ENCODE measurements at places on chromosomes 11 and 22.
A peak's percentile ranks its signal among the peaks of the same experiment; 100 is the strongest.

DNA sequence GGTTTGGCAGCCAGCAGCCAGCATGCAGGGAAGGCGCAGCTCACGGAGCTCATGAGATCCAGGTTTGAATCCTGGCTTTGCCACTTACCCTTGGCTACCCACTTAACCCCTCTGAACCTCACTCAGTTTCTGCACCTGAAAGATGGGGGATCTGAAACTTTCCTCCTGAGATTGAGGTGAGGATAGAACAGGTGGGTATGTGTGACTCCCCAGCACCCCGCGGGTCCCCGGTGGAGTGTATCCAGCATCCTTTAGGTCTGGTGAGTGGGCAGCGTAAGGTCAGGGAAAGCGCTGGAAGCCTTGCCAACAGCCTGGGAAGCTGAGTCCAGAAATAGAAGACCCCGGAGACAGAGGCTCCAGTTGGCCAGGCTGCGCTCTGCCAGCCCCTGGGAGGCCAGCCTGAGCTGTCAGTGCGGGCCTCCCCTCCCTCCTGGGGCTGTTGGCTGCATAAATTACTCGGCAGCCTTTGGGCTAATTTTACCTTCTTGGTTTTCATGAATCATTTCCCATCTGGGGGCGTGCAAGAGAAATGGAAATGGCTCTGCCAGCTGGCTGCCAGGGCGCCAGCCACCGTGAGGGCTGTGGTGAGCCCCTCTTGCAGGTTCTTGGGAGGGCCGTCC, 17.6 kb downstream of the PRDM11 start:
- no peak for DNase-seq

GRCh38 chr11:2741377-2742131, 41.8 kb upstream of the KCNQ1OT1 start:
- DNase-seq = peak; percentile 30

GRCh38 chr11:59802639-59803176, 7.9 kb downstream of the MRPL16 start:
- peak; percentile 41 for DNase-seq

DNA sequence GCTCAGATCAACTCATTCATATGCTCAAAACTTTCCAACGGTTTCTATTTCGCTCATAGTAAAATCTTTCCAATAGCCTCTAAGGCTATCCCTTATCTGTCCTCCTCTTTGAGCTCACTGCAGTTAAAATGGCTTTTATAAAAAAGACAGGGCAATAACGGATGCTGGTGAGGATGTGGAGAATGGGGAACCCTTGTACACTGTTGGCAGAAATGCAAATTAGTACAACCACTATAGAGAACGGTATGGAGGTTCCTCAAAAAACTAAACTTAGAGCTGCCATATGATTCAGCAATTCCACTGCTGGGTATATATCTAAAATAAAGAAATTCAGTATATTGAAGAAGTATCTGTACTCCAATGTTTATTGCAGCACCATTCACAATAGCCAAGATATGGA, 345.6 kb downstream of the DLG2 start:
- no peak for DNase-seq

GRCh38 chr11:31601635-31602282, 92.2 kb downstream of the ELP4 start:
- no peak for DNase-seq

- DNase-seq = no peak
Observed at GRCh38 chr11:58830673-58831301, 13.7 kb downstream of the GLYATL2 start.

GRCh38 chr11:69484427-69485259, 3.2 kb downstream of the LINC01488 start:
- DNase-seq = no peak

GRCh38 chr22:50010676-50011446, 1.7 kb downstream of the IL17REL start:
- no peak for DNase-seq

GRCh38 chr11:133164986-133165385, 367.3 kb downstream of the OPCML start:
- no peak for DNase-seq

DNA sequence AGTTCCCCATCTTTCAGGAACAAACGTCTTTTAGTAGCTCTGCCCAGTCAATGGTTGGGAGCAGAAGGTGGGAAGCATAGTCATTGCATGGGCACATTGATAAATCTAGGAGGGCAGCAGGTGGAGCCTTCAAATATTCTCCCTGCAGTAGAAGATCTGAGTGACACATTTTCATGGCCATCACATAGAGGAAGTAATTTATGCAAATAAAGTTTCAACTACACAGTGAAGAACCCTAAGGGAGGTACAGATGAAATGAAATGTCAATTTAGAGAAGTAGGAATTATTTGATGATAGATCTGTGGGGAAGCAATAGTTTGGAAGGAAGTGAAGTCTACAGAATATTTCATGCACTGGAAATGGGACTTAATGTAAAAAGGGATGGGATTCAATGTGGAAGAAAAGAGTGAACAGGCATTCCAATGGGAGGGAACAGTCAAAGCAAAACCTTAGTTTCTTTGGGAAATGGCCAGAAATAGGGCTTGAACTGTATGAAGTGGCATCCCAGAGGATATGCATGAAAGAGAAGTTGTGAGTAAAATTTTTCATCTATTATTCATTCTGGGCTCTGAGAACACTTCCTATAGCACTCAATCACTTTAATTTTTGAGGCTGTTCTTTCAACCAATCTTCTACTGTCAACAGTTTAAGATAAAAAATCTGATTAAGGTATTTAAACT, 256.2 kb upstream of the LUZP2 start:
- DNase-seq = no peak

GRCh38 chr11:819943-820649, 1.4 kb downstream of the PNPLA2 start:
- DNase-seq = peak; percentile 84

Measured in Caki2 (cell line).